Head of caudate nucleus (tissue), 42 donors: ENCODE measurements at places on chromosomes 5 and 9.

- DNase-seq = no peak
Measured at GRCh38 chr5:35360671-35361070, 130.4 kb upstream of the PRLR start.

- DNase-seq = no peak
Measured at GRCh38 chr9:126942399-126942798, 27.8 kb downstream of the RALGPS1 start.

DNA sequence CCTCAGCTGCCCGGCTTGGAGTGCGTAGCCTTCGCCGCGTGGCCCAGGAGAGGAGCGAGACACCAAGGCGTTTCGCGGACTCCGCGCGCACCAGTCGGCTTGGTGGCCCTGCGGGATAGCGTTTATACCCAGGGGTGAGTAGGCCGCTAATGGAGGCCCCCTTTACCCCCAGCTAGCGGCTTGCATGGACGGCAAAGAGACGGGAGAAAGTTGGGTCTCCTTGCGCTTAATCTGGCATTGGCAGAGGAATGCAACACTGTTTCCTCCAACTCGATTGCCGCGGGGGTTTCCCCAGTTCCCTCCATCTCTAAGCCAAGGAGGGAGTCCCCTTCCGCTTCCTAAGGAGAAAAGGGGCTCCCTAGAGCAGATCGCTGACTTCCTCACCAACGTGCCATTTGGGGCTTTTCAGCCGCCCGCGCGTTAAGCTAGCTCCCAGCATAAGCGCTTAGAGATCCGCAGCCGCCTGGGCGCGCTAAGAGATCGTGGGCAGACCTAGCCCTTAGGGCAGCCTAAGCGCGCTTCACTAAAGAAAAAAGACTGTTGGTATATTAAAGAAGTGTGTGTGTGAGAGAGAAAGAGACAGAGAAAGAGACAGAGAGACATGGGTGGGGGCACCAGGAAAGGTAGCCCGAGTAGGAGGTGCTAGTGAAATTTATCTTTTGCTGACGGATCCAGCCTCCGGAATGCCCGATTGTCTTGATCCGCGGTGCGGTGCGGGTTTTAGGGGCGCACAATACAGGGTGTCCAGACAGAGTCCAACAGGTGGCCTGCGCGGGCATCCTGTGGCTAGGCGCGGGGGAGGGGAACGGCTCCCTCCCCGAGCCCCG, 597.9 kb upstream of the SGCD start:
- DNase-seq = peak; percentile 68

DNA sequence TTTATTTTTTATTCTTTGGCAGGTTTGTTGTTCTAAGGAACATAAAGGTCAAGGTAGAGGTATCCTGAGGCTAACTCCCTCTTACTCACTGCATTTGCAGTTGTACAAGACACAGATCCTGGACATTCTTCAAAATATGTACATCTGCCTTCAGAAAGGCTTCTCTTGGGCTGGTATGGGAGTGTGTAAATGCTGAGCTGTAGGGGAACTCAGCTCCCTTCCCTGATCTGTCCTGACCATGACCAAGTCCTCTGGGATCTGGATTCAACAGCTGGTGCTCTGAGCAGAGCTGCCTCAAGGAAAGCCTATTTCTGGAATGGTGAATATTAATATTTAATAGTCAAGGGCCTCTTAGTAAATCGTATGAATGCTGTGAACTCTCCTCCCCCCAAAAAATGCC, 117.4 kb downstream of the PRKACG start:
- no peak for DNase-seq

- DNase-seq = peak; percentile 40
Measured at GRCh38 chr9:130043654-130044623, 950 bp upstream of the FNBP1 start.

- DNase-seq = no peak
Measured at GRCh38 chr9:130901498-130902203, 5.0 kb upstream of the QRFP start.

- DNase-seq = no peak
Measured at GRCh38 chr9:137272241-137273094, 5.1 kb upstream of the TOR4A start.

GRCh38 chr9:136572003-136572827, 26.4 kb upstream of the NOTCH1 start:
- no peak for DNase-seq

DNA sequence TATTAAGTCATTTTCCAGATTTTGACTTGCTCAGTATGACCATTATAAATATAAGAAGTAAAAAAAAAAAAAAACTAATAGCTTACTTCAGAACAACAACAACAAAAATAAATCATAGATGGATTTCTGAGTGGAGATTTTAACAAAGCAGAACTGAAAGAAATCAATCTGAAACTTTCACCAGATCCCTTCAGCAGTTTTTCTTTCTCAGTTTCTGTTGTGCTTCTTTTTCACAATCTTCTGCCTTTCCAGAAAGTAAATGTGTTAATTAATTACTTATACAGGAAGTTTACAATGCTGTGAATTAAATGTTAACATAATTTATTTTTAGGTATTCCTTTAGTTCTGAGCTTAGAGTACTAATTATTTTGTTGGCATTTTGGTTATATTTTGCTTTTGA, 73.5 kb downstream of the CHSY3 start:
- DNase-seq = no peak

DNA sequence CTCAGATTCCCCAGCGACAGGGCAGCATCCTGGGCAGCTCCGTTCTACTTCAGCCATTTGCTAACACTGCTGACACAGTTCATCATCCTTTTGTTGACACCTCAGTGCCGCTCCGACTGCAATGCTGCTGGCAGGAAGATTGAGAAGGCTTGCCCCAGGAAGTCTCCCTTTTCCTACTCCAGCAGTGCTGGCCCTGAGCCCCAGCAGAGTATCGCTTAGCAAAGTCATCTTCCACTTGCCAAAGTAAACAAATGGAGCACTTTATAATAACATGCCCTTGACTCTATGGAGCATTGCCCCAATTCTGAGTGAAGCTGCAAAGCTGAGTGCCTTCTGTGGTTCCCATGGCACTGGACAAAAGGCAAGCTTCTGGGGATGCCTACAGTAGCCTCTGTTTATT, 32.2 kb downstream of the PRLR start:
- DNase-seq = no peak

DNA sequence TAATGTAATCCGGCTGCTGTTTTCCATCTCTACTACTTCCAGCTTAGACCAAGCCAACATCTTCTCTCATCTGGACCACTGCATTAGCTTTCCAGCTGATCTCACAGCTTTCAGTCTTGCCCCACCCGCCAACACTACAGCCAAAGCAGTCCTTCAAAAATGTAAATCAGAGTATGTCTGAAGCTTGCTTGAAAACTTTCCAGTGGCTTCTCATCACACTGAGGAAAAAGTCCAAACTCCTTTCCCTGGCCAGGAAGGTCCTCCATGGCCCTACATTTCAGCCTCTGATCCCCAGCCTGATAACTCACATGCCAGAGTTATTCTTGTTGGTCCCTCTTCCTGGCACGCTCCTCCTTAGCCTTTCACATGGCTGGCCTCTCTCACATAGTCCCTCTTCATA, 38.5 kb downstream of the TTC1 start:
- no peak for DNase-seq

DNA sequence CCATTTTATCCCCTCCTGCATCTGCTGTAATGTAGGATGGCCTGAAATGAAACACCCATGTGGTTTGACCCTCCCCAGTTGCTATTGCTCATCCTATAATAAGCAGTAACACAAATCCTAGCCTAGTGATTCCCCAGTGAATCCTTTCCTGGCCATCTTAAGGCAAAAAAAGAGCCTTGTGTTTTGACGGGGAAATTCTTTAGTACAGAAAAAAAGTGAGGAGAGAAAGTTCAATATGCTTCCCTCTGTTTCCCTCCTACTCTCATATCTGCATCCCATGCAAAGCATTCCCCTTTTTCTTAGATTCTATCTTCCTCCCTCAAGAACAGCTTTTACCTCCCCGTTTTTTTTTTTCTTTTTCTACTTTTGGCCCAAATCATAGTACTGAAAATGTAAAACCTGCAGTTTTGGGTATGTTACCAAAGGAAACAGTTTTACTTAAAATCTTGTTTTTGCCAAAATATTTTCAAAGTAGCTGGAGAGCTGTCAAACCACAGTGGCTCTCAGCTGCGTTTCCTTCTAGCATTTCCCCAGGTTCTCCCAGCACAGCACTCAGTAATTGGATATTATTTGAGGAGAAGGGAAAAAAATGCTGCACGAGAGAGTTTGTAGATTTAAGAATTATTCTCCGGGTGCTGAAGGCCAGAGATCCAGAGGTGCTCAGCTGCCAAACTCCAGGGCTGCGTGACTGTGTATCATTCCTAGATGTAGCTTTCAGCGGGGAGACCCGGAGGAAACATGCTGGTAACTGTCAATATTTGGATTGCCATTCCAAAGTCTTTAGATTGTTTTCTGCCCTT, 321.4 kb downstream of the NPR3 start:
- DNase-seq = no peak

GRCh38 chr5:32071351-32071944, 102.7 kb downstream of the GOLPH3 start:
- DNase-seq = no peak

DNA sequence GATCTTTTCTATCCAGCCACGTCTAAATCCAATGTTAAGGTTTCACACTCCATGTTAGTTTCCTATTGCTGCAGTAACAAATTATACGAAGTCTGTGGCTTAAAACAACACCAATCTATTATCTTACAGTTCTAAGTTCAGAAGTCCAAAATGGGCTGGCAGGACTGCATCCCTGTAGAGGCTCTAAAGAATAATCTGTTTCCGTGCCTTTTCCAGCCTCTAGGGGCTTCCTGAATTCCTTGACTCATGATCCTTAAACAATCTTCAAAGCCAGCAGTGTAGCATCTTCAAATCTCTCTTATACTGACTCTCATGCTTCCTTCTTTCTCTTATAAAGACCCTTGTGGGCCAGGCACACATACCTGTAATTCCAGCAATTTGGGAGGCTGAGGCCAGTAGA, 6.8 kb downstream of the PLGRKT start:
- DNase-seq = no peak

DNA sequence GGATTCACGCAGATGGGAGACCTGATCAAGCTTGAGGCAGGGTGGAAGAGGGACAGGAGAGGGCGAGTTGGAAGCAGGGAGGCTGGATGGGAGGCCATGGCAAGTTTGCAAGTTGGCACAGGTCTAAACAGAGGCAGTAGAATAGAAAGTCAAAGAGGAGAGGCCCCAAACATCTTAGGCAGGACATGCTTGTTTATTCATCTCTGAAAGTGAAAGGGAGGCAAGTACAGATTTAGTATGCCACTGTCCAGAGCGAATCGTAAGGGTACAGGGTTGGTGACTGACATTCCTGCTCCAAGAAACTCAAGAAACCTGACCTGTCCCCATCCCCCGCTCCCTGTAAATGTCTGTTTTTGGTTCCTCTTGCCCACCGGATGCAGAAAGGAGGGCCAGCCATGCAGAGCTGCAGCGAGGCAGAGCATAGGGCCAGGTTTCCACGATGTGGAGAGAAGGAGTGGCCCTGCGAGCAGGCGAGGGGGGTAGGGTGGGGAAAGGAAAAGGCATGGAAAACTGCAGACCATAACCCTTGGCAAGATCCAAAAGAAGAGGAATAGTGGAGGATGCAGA, 96.2 kb upstream of the BOD1 start:
- no peak for DNase-seq

- no peak for DNase-seq
Measured at GRCh38 chr5:109450129-109450877, 40.5 kb upstream of the PJA2 start.

GRCh38 chr5:149646564-149646963, 65.3 kb downstream of the ARHGEF37 start:
- no peak for DNase-seq

DNA sequence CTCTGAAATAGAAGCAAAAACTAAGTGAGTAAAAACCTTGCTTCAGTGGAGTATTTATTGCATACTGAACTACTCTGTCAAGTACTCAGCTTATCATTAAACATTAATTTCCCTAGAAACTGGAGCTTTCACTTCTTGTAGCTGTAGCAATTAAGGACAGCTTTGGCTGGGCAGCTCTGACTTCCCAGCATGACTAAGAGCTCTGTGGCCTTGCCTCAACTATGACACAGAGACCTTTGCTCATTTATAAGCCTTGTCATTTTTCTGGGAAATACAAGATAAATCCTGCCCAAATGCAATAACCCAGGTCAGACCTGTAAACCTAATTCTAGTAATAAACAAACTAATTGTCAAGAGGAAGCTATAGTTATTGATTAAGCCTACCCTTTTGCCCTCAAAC, 65.4 kb upstream of the STK32A start:
- DNase-seq = no peak

- no peak for DNase-seq
Measured at GRCh38 chr9:110078604-110079003, 129.4 kb downstream of the C9orf152 start.

- no peak for DNase-seq
Measured at GRCh38 chr5:124913329-124913653, 166.9 kb upstream of the ZNF608 start.
